EL (cell line): ENCODE measurements at places on chromosomes 1 and 21.
A peak's percentile ranks its signal among the peaks of the same experiment; 100 is the strongest.

DNA sequence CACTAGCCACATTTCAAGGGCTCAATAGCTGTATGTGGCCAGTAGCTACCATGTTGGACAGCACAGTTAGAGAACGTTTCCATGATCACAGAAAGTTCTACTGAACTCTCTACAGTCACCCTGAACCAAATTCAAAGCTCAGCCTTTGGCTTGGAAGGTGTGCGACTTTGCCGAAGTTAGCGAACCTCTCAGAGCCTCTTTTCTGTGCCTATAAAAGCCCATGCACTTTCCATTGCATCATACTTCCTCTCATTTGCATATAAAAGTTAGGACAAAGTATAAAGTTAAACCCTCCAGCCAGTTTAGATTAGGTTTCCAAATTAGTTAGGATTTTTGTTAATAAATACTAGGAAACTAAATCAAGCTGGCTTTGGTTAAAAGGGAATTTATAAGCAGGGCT is 4.7 kb upstream of the SLC1A7 start:
- DNase-seq, result no peak

DNA sequence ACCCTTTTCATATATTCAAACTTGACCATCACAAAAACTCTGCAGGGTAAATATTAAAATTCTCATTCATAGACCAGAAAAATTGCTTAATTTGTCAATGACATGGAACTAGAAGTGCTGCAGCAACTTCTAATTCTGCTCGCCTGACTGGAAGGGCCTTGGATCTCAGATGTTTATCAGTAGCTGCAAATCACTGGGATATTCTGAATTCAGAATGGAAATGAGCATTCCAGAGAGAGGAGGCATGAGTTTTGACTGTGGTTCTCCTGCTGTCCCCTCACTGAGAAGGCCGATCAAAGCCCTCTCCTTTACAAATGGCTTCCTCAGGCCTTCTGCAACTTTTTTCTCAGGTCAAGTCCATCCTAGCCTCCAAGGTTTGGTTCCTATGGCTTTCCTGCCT is 171.3 kb upstream of the FAM78B start:
- no peak for DNase-seq

GRCh38 chr1:119080586-119080985 is 59.9 kb downstream of the WARS2 start:
- peak; percentile 94 for DNase-seq

DNA sequence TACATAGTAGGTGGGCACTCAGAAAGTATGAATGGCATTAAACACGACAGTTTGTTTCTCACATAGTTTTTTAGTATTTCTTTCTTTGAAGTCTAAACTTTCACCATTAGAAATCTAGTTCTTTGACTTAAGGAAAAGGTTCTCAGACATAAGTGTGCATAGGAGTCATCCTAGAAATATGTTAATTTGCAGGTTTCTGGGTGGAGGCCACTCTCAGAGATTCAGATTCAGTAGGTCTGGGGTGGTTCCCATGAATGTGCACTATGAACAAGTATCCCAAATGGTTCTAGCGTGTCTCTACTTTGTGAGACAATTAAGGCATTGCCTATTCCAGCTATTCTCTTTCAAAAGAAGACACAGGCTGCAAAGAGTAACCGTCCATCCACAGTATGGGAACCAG is 119.3 kb downstream of the NGF start:
- DNase-seq, result no peak

- DNase-seq, result peak; percentile 35
These were observed 5.9 kb upstream of the VCAM1 start for GRCh38 chr1:100713626-100714025.

- DNase-seq, result no peak
These were observed 4.4 kb downstream of the KRTAP26-1 start for GRCh38 chr21:30315701-30316100.

DNA sequence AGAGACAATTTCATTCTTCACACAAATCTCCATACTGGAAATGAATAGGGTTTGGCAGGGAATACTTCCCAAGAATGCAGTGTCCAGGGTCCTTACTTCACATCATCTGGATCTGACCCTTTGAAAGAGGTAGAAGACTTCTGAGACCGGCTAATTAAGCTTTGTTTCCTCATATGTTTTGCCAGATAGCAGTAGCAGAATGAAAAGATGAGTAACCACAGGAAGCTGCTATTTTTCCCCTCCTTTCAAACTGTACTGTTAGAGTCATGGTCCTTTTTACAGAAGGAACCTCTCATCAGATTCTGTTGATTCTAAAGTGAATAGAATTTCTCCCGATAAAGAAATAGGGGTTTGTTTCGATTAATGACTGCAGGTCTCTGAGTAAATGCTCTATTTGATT is 1.4 kb upstream of the OLFML3 start:
- no peak for DNase-seq

DNA sequence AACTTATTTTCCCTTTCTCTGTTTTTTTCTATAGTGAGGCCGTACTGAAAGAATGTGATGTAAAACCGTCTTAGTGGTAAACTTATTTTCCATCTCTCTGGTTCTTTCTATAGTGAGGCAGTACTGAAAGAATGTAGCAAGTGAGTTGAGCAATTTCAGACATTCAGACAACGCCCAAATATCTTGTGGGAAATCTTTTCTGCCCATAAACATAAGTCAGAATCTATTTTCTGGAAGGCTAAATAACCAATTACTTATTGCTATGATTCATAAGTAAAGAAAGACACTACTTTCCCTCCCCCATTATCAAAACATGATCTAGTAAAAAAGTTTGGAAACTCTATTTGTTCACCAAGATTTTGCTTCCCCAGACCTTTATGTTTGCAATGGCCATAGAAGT is 18.8 kb upstream of the SCCPDH start:
- peak; percentile 94 for DNase-seq

- DNase-seq, result no peak
These were observed 207.1 kb downstream of the AKT3 start for GRCh38 chr1:243642936-243643335.

DNA sequence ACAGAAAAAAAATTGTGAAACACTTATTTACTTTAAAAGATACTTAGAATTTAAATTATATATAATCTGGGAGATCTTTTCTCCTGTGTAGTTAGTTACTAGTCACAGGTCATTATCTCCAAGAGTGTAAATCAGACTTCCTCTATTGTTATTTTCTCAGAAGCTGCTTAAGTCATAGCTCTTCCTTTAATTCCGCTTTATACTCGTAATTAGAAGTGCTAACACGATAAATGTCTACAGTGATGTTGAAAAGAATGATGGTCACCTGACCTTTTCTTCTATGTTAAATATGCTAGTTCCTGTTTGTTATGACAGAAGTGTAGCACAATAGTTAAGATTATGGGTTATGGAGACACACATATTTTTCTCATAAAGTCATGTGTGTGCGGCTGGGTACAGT is 123.6 kb downstream of the TGFB2 start:
- DNase-seq, result no peak

- no peak for DNase-seq
These were observed 4.2 kb upstream of the SSBP3 start for GRCh38 chr1:54410359-54410758.

DNA sequence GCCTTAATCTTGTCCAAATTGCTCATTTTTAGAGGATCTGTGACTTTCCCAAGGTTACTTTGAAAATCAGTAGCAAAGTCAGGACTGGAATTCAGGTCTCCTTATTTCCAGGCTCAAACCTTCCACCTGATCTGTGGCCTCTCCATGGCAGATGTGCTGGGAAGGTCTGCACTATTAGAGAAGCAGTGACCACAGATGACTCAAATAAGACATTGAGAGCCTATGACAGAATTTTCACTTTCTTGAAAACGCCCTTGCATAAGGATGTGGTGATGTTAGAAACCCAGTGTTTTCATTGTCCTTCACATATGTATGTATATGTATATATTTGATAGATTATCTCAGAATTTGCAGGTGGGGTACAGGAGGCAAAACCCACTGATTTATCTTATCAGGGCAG is 45.3 kb downstream of the TTC39A start:
- DNase-seq, result no peak

GRCh38 chr1:13781907-13782633 is 82.1 kb downstream of the PRDM2 start:
- DNase-seq, result peak; percentile 61

- DNase-seq, result peak; percentile 27
These were observed 45.4 kb upstream of the USP1 start for GRCh38 chr1:62391369-62391971.

- DNase-seq, result peak; percentile 77
These were observed 4.6 kb downstream of the LPGAT1 start for GRCh38 chr1:211825980-211826379.

DNA sequence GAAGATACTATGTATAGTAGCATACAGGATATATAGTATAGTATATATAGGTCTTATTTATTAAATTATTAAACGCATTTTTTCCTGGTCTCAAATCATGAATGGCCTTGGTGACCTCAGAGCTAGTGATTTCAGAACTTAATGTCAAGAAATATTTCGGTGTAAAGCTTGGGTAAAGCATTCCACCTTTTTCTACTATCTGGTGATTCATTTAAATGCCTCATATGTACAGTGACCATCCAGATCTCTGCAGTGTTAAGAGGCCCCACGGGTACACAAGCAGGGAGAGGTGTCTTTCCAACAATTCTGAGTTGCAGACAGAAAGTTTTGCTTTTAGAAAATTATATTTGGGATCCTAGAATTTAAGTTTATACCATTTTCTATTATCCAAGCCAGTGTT is 626.5 kb downstream of the PTPRC start:
- DNase-seq, result peak; percentile 10

- DNase-seq, result no peak
These were observed 9.3 kb downstream of the TCP10L start for GRCh38 chr21:32576011-32576410.

DNA sequence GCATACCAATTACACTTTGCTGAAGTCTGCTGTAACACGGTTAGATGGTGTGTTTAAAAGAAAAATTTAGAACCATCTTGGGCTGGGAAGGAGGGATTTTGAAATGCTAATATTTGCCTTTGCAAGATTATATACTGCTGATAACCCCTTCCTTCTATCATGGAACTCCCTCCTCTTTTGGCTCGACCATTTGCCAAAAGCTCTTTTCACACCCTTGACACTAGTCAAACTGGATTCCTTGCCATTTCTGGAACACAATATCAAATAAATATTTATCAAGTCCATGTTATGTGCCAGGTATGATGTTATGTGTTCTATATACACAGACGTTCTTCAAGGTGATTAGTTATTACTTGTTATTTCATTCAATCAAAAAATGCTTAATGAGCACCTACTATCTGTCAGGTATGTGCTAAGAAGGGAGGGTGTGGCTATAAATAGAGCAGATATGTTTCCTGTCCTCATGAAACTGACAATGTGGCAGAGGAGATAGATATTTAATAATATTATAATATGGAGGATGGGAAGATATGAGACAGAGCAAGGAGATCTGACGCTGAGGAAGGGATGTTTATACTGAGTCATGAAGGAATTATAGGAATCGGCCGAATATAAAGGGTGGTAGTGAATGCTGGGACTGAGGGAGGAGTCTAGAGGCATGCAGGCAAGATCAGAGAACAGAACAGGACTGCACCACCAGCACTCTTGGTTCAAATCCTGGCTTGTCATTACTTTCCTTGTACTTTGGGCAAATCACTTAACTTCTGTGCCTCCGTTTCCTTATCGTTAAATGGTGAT is 16.1 kb upstream of the XPR1 start:
- DNase-seq, result no peak

DNA sequence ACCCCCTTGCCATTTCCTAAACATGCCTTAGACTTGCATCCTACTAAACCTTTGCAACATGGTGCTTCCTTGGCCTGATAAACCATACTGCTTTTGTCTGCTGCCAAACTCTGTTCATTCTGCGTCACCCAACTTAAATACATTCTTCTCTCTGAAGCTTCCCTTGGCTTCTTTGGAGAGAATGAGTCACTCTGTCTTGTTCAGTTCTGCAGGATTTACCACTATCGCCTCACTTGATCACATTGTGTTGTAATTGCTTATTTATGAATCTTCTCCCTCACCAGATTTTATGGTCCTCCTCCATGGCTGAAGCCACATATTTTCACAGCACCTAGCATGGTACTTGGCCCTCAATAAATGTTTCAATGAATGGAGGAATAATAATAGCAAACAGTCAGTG is 21.7 kb upstream of the TUT4 start:
- peak; percentile 92 for DNase-seq

- DNase-seq, result no peak
These were observed 8.7 kb upstream of the PPP1R15B start for GRCh38 chr1:204420039-204421004.

DNA sequence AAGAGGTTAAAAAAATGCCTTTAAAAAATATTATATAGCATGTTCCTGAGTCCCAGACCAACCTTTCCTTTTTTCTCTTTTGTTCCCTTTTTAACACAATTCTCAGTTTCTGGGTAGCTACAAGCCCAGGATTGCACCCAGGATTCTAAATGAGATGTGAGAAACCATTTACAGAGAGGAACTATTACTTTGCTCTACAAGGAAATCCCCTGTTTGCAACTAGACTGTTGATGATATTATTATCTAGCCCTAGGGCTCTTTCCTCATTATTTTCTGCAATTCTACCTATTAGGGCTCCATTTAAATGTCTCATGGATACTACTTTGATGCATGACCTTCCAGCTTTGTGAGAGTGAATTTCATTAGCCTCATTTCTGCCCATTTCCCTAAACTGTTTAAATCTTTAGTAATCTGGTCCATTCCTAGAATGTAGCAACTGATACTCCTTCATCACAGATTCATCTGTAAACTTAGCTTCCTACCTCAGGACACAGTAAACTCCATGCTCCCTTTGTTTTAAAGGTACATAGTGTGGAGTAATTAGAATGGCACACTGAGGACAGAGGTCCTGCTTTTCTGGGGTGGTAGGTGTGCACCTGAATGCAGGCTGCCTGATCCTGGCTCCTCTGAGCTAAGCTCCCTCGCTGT is 7.1 kb upstream of the KIF14 start:
- no peak for DNase-seq

DNA sequence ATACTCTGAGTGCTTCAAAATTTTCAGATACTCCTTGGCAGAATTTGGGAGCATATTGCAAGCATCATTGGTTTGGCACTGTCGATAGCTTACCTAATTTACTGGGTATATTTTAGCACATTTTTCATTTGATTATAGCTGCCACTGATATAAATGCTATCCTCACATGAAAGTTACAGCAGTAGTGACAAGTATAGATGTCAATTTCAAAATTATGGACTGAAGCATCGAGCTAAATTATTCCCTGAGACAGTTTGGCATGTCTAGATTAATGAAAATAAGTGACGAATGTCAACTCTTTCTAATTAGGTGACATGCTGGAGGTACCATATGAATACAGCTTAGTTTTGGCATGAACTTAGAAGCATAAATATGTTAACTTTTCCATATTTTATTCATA is 83.1 kb downstream of the LRRC7 start:
- DNase-seq, result no peak

GRCh38 chr21:25649146-25649545 is 10.1 kb downstream of the JAM2 start:
- no peak for DNase-seq

- DNase-seq, result no peak
These were observed at the start of gene COL8A2 for GRCh38 chr1:36125129-36125991. COL8A2 (minus strand) TSS chr1:36125222; CDS start chr1:36100242, 24,980 bp downstream.
